CD4-positive, alpha-beta T cell treated with Interleukin-10 for 1 hour (primary cell): ENCODE measurements at places on chromosomes 2 and 18.

DNA sequence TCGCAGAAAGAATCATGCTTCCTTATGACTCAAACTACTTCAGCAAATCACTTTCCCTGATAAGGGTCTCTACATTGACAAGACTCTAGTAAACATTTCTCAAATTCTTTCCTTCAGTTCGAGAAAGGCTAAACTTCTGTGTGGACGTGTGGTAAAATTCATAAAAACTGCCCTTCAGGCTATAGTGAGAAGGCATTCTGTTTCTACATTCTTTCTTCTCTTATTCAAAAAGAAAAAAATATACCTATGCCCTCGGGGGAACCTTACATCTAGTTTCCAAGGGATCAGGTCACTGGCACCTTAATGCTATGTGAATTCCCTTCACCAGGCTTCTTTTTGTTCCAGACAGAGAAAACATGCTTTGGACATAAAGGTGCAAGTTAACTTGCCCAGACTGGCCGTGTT lies 4.9 kb downstream of the VIT start:
- no peak for DNase-seq

DNA sequence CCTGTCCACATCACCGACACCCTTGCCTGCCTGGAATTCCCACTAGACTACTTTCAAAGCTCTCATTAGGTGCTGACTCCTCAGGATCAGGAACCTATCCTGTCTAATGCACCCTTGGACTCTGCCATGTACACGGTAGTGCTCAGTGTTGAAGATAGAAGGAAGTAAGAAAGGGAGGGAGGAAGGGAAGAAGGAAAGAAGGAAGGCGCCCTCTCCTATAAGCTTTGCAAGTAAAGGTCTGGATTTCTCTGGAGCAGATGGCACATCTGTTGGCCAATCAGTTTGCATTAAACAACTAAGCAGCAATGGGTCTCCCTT lies 45.3 kb downstream of the SCTR start:
- DNase-seq: no peak

GRCh38 chr2:23526835-23527790 lies 142.1 kb downstream of the KLHL29 start:
- no peak for DNase-seq

GRCh38 chr18:10851824-10852319 lies 297.5 kb downstream of the PIEZO2 start:
- DNase-seq: peak; percentile 33

GRCh38 chr2:71551631-71551915 lies 98.2 kb downstream of the DYSF start:
- no peak for DNase-seq

DNA sequence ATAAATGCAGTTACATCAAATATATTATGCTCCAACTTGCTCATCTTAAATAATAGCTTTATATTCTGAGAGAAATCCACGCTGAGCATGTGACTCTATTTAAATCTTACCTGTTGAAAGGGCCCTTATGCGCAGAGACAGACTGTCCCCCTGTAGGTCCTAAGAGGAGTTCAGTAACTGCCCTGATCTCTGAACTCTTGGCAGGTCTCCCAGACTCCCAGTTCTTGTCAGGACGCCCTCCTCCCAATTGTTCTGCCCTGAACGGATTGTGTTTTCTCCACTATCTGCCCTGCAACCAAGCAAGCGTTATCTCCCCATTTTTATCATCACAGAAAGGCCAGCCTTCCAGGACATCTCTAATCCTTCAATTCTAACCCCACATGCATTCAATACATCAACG lies 954.6 kb downstream of the TSN start:
- DNase-seq: no peak
